ENCODE measurements at places on chromosomes 12 and 14.

DNA sequence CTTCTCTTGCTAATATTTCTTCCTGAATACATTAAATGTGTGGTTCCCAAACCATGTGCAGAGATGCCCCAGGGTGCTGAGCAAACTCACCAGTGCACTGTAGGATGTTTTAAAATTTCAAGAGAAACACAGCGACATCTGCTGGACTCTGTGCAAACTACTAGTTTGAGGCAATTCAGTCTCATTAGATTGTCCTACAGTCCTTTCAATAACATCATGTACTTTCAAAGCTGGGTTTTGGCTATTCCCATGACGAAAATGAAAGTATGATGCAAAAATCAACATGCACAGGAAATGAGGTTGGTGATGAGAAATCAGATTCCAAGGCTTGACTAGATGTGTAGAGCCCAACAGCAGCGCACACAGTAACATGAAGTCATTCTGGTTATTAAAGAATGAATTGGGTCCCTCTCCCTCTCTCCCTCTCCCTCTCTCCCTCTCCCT is 66.3 kb downstream of the CLIP1 start:
- DNase-seq = peak; percentile 11

DNA sequence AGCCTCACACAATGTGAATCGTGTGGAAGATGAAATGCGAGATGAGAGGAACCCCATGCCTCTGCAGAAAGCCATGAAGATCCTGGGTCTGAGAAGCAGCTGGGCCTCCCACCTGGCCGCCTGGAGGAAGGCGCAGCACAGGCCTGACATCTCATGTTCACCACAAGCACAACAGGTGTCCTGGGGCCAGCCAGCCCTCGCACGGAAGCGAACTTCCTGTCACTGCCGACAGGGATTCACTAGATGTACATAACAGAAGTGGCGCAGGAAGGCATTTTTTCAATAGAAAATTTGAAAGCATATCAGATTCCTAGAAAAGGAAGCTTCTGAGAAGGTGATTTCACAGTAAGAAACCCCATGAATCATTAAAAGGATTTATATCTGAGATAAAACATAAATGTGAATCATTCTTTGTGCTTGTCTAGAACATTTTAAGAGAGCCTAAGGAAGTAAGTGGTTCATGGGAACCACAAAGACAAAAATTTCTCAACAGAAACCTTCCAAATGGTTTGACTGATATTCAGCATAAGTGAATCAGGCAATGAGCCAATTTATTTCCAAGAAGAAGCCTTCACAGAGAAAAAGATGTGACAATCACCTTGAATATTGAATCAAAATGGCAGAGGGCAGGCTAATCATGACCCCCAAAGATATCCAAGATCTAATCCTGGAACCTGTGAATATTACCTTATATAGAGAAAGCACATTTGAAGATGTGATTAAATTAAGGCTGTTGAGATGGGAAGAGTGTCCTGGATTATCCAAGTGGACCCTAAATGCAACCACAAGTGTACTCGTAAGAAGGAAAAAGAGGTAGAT is 311.9 kb downstream of the DUSP6 start:
- peak; percentile 69 for DNase-seq

- peak; percentile 69 for DNase-seq
These were observed 1101.2 kb upstream of the TMEM132C start for GRCh38 chr12:127165567-127166392.

GRCh38 chr12:43316520-43316919 is 235.5 kb downstream of the ADAMTS20 start:
- DNase-seq = no peak

DNA sequence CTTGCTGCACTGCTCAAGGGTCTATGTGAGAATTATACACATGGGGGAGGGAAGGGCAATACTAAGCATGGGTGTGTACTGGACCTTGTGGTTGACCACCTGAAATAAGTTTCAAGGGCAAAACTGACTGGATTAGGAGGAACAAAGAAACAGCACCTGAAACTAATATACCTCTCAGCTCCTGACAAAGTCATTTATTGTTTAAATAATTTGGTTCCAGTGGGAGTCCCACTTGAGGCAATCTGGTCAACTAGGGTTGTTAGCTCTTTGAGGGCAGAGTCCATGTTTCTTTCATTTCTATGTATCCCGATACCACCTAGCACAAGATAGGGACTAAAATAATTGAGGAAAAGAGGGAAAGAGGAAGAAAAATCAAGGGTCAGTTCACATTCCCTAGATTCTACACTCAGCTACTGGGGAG is 45.5 kb downstream of the STXBP6 start:
- no peak for DNase-seq

- no peak for DNase-seq
These were observed 128.0 kb upstream of the RAP1B start for GRCh38 chr12:68482660-68483059.

GRCh38 chr12:124520265-124520701 is 47.1 kb downstream of the NCOR2 start:
- no peak for DNase-seq

GRCh38 chr14:51328064-51328771 is 88.2 kb downstream of the TMX1 start:
- DNase-seq = no peak

- no peak for DNase-seq
These were observed 23.8 kb downstream of the ST8SIA1 start for GRCh38 chr12:22310709-22311108.

DNA sequence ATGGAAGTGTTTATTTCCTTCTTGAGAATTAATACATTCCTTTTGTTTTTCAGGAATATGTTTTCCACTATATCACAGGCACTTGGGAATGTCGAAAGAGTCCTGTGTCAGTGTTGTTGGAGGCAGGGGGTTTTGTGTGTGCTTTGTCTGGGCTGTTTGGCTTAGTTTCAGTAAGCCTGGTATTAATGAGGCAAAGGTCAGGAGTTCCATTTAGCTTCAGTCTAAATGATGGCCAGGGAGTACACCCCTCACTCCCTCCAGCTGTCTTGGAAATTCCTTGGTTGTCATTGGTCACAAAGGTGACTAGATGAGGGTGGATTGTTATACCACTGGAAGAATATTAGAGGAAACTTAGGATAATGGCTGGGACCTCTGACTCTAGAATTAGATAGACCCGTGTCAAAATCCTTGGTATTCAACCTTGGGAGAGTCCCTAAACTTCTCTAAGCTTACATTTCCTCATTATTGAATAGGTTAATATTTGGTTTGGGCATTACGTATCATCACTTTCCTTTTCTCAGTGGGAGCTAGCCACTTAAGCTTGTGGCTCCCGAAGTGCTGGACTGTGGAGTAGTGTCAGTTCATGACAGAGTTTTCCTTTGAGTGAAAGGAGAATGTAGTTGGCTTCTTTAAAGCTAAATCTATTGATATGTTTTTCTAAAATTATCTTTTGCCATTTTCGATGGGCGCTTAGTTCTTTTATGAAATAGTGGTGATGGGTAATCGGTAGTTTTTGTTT is 5.2 kb downstream of the FRS2 start:
- DNase-seq = no peak

GRCh38 chr14:59246566-59246965 is 58.1 kb downstream of the DAAM1 start:
- no peak for DNase-seq

GRCh38 chr14:23058654-23059504 is 1.6 kb upstream of the CDH24 start:
- no peak for DNase-seq

DNA sequence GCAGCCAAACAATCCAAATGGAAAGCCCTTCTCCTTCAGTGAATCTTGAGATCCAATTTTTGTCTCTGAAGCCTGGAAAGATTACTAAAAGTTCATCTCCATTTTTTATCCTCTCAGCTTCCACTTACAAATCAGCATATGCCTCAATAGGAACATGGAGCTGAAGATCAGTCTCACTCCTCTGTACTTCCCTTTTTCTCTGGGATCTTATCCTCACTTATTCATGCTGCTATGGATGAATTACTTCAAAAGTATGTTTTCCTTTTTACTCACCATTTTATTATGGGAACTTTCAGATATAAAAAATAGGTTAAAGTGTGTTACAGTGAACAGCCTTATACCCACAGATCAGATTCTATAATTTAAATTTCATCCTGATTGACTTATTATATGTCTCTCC is 14.4 kb upstream of the NTF3 start:
- no peak for DNase-seq

DNA sequence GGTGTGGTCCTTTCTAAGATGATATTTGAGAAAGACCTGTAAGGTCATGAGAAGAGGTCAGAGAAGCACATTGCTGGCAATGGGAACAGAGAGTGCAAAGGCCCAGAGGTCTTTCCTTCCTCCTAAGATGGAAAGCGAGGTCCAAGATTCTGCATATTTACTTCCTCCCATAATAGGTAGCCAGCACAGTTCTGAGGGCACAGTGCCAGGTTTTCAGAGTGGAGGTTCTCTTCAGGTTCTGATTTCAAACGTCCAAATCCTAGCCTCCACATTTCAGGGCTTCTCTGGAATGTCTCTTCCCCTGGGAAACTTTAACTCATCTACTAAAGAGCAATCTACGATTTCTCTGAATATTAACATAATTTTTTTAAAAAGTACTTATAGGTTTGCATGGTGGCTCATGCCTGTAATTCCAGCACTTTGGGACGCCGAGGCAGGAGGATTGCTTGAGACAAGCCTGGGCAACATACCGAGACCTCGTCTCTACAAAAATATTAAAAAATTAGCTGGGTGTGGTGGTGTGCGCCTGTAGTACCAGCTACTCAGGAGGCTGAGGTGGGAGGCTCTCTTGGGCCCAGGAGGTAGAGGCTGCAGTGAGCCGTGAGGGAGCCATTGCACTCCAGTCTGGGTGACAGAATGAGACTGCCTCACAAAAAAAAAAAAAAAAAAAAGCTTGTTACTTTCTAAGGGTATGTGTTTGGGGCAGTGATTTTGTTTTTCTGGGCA is 526 bp upstream of the MRPL42 start:
- DNase-seq = no peak

DNA sequence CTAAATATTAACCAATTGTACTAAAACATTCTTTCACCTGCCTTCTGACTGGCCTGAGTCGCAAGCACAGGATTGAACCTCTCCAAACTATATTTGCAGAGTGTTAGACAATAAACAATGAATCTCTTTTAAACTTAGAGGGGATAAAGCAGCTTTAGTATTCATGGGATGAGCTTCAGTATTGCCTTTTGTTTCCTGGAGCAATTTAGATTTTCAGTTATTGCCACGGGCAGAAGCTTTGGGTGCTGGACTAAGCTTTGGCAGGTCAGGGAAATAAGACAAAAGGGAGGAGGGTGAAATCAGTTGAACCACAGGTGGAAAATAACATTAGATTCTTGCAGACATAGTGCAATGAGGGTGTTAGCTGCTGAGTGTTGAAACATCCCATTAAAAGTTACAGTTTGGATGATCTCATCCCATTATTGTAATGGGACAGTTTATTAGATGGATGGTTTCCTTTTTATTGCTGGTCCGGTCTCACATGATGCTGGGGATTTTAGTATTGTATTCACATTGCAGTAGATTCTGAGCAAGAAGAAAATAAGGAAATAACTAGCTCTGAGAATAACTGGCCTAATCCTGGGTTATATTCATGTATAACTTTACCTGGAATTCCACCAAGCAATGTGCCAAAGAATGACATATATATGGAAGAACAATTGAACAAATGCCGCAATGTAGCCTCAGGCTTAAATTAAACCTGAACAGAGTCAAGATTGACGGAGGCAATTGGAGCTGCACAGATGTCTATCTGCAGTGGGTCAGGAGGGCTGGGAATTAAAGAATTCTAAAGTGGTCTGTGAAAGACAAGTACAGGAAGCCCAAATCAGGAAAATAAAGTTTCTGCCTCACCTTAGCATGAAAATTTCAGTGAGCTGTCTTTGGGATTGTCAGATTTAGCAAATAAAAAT is 1092.8 kb upstream of the SEL1L start:
- no peak for DNase-seq

GRCh38 chr12:55718015-55718414 is 2.2 kb downstream of the BLOC1S1 start:
- DNase-seq = no peak

DNA sequence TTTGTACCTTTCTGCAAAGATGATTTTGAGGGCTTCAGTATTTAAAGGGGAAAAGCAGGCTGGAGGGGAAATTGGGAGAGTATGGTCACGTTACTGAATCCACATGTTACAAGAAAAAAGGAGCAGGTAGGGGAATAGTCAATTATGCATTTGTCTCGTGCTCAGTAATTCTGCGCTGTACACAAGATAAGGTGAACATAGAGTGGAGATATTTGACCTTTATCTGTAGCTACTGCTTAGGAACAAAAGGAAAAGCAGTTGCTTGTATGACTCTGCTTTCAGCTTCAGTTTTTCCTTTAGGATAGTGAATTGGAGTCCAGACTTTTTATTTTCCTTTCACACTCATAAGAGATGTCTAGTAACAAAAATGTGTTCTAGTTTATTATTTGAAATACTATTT is 49.8 kb downstream of the FBXO33 start:
- DNase-seq = no peak

DNA sequence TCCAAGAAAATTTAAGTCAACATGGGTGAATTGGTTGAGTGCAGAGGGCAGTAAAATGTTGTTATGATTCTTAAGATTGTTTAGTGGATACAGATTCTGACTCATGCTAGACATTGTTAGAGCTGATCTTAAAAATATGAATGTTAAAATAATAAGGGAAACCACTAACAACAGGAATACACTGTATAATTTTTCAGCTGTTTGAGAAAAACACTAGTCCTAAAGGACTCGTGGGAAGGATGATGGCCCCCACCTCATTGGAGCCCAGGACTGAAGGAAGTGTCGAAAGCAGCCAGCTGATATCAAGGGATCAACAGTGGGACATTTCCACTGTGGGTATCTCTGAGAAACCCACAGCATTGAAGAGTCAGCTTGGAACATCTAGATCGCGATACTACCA is 82.9 kb upstream of the SCAF11 start:
- DNase-seq = no peak

GRCh38 chr14:88202286-88202685 is 120.8 kb downstream of the KCNK10 start:
- DNase-seq = no peak

GRCh38 chr12:75882421-75882820 is 149.2 kb downstream of the PHLDA1 start:
- no peak for DNase-seq

DNA sequence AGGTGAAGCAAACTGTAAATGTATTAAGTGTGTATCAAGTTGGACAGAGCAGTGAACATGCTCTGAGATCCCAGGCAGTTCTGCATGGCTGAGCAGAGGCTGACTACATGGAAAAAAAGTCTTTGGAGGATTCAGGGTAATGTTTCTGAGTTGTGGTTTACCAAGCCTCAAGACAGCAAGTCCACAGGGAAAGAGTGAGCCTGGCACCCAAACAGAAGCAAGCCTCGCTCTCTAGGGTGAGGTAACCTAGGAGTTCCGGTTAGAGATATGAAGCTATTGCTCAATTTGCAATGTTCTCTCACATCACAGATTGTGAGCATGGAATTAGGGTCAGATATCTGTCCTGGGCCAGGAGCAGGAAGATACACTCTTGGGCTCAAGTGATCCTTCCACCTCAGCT is 158.6 kb downstream of the MON2 start:
- DNase-seq = no peak

DNA sequence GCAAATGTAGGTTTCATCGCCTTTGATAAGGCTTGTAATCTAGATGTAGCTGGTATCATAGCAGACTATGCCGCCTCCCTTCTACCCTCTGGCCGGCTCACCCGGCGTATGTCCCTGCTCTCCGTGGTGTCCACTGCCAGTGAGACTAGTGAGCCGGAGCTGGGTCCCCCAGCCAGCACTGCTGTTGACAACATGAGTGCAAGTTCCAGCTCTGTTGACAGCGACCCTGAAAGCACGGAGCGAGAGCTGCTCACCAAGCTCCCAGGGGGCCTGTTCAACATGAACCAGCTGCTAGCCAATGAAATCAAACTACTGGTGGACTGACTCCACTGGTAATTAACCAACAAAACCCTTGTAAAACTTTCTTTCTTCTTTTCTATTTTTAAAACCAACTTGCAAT is 49.0 kb upstream of the A2ML1 start:
- DNase-seq = no peak
